Tracheal epithelial cell (primary cell): ENCODE measurements at places on chromosomes 5 and 9. TPM values are rescaled to one million over a fixed set of nuclear protein-coding genes. Genes with fewer than 3 reads are reported as not detected.

FCN2 gene
- not detected in 2 replicates for total RNA-seq

TMEM174 gene
- not detected in 2 replicates for total RNA-seq

SLC6A7 gene
- under 0.01 TPM in 1 of 2 replicates, not detected in the other for total RNA-seq

TESK1 gene
- 7.7 and 9.4 TPM in 2 replicates for total RNA-seq

ADRB2 gene
- total RNA-seq = 13.6 and 42.4 TPM in 2 replicates

FAM81B gene
- not detected in 2 replicates for total RNA-seq

DMRT3 gene
- not detected in 2 replicates for total RNA-seq

CLIC3 gene
- total RNA-seq = 4.0 and 4.8 TPM in 2 replicates

AFAP1L1 gene
- total RNA-seq = 12.1 and 26.0 TPM in 2 replicates

MARCOL gene
- total RNA-seq = not detected in 2 replicates

NR5A1 gene
- 0.21 TPM in 1 of 2 replicates, not detected in the other for total RNA-seq

DNAH5 gene
- 0.43 and 0.96 TPM in 2 replicates for total RNA-seq

ANKH gene
- total RNA-seq = 9.4 and 12.3 TPM in 2 replicates

HAVCR2 gene
- 0.43 and 0.72 TPM in 2 replicates for total RNA-seq

PROB1 gene
- 0.72 and 1.5 TPM in 2 replicates for total RNA-seq

PCDHGA12 gene
- 1.7 and 3.9 TPM in 2 replicates for total RNA-seq

HRH2 gene
- total RNA-seq = not detected in 2 replicates

DBH gene
- total RNA-seq = not detected in 2 replicates

IL5 gene
- total RNA-seq = not detected in 2 replicates

DEPDC1B gene
- 2.1 and 4.6 TPM in 2 replicates for total RNA-seq

ITGA2 gene
- total RNA-seq = 46.3 and 76.4 TPM in 2 replicates

LHX3 gene
- not detected in 2 replicates for total RNA-seq

SLC34A1 gene
- 0.43 TPM in 1 of 2 replicates, not detected in the other for total RNA-seq

LCN6 gene
- total RNA-seq = not detected in 2 replicates

LCN1 gene
- total RNA-seq = not detected in 2 replicates

NUDCD2 gene
- total RNA-seq = 4.5 and 5.8 TPM in 2 replicates

SPATA31A3 gene
- not detected in 2 replicates for total RNA-seq

PCA3 gene
- not detected in 2 replicates for total RNA-seq

GARNL3 gene
- total RNA-seq = 6.0 and 6.5 TPM in 2 replicates

ENTPD2 gene
- 0.21 and 1.7 TPM in 2 replicates for total RNA-seq

EIF4E1B gene
- total RNA-seq = not detected in 2 replicates

TLR4 gene
- 0.48 and 0.64 TPM in 2 replicates for total RNA-seq

SNCAIP gene
- total RNA-seq = under 0.01 TPM in 1 of 2 replicates, not detected in the other

CNTFR gene
- not detected in 2 replicates for total RNA-seq

NDUFAF2 gene
- 21.4 and 40.5 TPM in 2 replicates for total RNA-seq

IFNA21 gene
- not detected in 2 replicates for total RNA-seq

PCDHB14 gene
- 0.24 and 0.43 TPM in 2 replicates for total RNA-seq

PRSS3 gene
- 14.2 and 48.0 TPM in 2 replicates for total RNA-seq

PCDH1 gene
- 71.6 and 75.2 TPM in 2 replicates for total RNA-seq

IGFBPL1 gene
- under 0.01 TPM in 1 of 2 replicates, not detected in the other for total RNA-seq
